ENCODE measurements at places on chromosomes 11 and 22.

DNA sequence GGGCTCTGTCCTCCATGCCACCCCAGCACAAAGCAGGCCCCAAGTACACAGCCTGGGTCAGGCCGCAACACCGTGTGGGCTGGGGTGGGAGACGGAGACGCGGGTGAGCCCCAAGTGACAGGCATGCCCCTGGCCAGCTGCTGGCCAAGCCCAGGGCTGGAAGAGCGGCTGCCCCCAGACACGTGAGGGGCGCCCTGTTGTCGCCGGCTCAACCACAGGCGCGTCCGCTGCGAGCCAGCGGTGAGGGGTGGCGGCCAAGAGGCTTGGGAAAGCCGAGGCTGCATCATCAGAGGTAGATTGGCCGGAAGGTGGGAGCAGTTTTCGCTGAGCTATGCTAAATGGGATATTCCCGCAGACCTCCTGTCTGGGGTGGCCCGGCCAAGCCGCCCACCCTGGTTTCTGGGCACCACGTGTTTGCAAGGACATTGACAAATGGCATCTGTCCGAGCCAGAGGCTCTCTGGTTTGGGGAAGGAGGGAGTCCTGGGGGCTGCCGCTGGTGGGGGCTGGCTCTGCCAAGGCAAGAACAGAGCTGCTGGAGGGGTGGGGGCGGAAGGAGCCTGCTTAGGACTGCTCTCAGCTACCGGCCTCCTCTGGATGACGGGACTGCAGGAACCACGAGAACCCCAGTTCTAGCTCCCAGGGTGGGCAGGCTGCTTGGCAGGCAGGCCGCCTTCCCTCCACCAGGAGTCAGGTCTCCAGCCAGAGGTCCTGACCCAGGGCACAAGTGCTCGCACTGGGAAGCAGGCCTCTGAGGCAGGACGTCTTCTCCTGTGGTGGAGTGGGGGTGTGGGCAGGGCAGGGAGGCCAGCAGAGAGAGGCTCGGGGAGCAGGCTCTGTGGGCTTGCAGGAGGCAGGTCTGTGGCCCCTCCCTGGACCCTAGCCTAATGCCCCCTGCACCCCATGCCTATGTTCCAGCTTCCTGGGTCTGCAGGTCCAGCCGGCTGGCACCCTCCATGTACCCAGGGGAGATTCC lies 552 bp downstream of the PRR33 start:
- DNase-seq, result no peak

DNA sequence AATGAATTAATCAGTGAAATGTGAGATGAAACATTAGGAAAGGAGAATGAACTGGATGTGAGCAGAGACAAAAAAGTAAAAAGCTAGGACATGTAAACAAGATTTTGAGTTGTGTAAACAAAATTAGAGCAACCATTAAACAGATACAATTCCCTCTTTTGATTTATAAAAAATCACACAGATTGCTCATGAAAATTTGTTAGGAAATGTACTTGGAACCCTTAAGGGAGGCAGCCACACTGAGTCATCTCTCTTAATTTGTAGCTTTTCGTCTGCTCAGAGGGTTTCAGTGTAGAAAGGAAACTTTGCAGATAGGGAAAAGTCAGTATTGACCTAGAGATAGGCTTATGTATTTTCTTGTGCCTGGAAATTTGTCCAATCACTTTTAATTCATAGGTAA lies 49.6 kb upstream of the ME3 start:
- no peak for DNase-seq

GRCh38 chr22:46439576-46440465 lies 97.6 kb downstream of the CELSR1 start:
- no peak for DNase-seq

- DNase-seq, result no peak
These were observed 12.9 kb upstream of the SH3BP1 start for GRCh38 chr22:37626556-37627075.

DNA sequence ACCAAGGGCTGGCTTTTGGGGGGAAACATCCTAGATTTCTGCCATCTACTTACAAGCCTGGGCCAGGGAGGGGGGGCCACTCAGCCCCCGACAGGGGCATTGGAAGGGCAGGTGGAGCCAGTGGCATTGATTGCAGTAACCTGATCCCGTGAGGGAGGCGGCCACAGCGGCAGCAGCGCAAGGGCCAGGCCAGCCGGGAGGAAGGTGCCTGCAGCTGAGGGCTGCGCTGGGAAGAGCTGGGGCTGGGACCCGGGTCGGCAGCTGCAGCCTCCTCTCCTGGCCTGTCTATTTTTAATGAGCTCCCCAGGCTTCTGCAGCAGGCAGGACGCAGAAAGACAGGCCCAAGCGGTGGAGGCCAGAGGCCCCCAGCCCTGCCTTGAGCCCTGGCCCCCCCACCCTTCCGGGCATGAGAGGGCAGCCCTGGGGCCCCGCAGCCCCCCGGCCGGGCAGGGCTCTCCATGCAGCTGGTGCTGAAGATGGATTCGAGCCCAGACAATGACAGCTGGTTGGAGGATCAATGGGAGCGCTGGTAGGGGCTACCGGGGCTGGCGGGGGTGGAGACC lies 10.6 kb downstream of the FREY1 start:
- DNase-seq, result no peak

- DNase-seq, result no peak
These were observed 2.2 kb downstream of the C11orf52 start for GRCh38 chr11:111920908-111921307.

DNA sequence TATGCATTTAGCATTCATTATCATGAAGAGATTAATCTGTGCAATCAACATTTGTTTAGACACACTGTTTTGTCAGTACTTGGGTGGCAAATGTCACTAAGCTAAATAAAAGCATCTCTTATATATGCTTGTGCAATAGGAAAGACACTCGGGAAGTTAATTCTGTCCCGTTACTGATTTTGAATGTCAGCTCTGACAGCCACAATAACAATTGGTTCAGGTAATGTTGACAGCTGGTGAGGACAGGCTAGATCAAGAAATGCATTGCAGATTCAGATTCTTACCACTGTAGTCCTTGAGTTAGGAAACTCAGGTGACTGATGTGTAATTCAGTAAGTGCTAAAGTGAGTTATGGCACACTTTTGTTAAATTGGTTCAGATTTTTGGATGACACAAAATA lies 523.8 kb upstream of the FAT3 start:
- DNase-seq, result no peak

DNA sequence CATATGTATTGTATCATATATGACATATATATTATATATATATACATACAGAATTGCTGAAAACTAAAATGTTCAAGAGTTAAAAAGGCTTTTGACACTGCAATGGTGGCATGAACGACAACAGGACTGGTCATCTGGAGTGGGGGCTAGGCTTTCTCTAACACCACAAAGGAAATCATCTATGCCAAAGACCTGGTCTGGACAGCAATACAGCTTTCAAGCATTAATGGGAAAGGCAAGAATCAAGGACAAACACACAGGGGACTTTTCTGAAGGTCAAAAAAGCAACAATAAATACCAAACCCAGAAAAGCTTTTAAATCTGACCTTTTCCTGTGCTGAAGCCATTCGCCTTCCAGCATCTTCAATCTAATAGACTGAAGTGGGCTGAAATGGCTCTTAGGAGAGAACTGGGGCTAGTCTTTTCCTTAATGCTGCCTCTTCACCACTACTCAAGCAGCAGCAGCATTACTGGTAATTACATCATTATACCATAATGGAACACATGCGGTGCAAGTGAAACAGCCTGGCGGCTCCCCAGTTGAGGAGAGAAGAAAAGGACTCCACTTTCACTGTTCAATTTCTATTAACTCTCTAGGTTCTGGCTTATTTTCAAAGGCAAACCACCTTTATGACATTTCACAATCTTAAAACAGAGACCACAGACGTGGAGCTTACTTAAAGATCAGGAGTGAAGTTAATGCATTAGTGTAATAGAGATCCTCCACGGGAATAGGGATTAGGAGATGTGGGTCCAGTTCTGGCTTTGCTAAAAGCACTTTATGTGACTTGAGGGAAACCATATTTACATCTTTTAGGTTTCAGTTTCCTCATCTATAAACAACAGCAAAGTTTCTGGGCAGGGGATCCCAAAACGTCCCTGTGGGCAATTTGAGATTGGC lies 63.0 kb downstream of the GAB2 start:
- no peak for DNase-seq

DNA sequence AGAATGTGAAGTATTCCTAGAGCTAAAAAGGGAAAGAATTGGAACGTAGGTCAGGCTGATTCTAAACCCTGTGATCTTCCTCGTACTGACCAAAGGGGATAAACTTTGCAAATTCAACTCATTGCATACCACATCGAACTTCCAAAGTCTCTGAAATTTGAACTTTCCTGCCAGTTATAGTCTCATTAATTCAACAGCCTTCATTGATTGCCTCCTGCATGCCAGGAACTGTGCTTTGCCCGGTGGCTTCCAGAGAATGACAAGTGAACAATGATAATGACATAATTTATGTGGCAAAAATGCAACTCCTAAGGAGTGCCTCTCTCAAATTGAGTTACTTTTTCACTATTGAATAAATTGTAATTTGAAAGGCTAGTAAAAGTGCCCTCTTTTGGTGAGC lies 107.7 kb upstream of the LDLRAD3 start:
- DNase-seq, result no peak

DNA sequence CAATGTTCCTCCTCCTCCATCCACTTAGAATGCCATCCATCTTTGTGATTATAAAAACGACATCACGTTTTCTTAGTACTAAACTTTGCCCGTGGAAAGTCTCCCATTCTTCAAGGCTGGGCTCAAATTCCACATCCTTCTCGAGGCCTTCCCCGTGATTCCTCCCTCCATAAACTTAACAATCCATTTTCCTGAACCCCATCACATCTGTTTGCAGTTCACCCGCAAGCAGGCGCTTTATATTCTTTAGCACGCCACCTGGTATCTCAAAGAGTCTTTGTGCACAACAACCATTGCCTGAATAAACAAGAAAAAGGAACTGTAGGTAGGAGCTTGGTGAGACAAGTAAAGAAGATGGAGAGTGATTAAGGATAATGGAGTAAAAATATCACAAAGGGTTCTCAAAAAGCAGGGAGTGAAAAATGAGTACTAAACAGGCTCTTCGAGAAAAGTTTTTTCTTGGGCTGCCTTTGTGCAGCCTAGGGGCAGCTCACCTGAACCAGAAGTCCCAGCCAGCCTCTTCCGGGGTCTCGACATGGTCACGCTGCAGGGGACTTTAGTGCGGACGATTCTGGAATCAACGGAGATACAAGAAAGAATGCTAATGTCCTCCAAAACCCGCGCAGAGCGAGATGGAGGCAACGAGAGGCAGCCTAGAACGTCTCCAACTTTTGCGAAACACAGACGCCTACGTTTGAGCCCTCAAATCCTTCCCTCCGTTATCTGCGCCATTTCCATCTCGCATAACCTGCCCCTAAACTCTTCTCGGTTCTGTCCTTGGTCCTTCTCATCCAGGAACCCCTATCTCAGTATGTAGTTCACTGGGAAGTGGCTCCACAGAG lies 585 bp downstream of the THYN1 start:
- no peak for DNase-seq

- no peak for DNase-seq
These were observed 44.9 kb downstream of the MACROD1 start for GRCh38 chr11:64120951-64121569.

GRCh38 chr11:124075841-124076651 lies 34.9 kb upstream of the OR10G7 start:
- DNase-seq, result peak; percentile 95

GRCh38 chr11:7537265-7537664 lies 23.5 kb downstream of the PPFIBP2 start:
- no peak for DNase-seq

GRCh38 chr11:45751430-45751829 lies 53.5 kb upstream of the SLC35C1 start:
- DNase-seq, result peak; percentile 64

DNA sequence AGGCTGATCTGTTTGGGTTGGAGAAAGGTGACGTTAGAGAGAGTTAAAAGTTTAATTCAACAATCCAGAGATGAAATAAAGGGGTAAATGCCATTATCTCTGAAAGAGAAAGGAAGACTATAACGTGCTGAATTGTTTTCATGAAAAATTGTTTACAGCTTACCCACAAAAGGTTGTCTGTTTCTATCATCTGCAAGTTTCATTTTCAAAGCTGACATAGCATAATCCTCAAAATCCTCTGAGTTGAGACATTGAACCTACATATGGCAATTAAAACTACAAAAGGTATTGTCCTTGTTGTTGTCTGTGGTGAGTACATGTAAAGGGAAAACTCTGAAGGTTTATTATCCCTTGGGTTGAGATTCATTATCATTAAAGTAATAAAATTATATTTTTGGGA lies 569.9 kb downstream of the LUZP2 start:
- no peak for DNase-seq

DNA sequence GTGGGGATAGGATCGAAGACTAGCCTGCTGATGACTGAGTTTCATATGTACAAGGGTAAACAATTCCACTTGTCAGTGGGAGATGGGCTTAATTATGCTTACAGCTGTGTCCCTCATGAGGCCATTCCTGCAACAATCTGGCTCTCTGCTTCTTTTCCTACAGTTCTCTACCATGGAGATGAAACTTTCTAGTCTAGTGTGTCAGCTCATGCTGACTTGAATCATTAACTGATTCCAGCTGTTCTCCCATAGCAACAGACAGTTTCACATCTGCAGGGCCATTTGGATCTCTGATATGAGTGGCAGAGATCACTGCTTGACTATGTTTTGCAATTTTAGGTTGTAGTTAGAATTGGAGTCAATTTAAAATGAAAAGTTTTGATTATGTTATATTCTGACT lies 1251.7 kb upstream of the RAG2 start:
- no peak for DNase-seq

- DNase-seq, result no peak
These were observed 177.8 kb downstream of the CEP164 start for GRCh38 chr11:117505285-117505970.

GRCh38 chr11:95296621-95297025 lies 65.6 kb upstream of the SESN3 start:
- no peak for DNase-seq

DNA sequence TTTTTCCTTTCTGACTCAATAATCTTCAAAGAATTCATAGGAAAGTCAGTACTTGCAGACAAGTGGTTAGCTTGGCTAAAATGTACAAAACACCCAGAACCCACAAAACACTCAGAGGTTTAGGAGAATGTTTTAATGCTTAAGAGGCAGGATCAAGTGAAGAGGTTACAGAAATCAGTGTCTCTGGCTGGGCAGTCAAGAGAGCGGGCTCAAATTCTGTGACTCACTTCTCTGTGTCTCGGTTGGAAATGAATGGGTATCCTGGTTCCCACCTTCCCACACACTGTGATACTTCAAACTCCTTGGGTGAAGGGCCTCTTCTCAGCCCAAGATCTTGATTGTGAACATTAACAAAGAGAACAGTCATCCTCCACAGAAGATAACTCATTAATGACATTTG lies 3.8 kb downstream of the MPEG1 start:
- DNase-seq, result no peak

- DNase-seq, result no peak
These were observed 13.6 kb downstream of the PLA2G6 start for GRCh38 chr22:38167988-38168407.

- DNase-seq, result peak; percentile 81
These were observed 26.9 kb downstream of the SNAP29 start for GRCh38 chr22:20885557-20886323.
